ENCODE measurements at places on chromosomes 13 and 19.
A peak's percentile ranks its signal among the peaks of the same experiment; 100 is the strongest.

DNA sequence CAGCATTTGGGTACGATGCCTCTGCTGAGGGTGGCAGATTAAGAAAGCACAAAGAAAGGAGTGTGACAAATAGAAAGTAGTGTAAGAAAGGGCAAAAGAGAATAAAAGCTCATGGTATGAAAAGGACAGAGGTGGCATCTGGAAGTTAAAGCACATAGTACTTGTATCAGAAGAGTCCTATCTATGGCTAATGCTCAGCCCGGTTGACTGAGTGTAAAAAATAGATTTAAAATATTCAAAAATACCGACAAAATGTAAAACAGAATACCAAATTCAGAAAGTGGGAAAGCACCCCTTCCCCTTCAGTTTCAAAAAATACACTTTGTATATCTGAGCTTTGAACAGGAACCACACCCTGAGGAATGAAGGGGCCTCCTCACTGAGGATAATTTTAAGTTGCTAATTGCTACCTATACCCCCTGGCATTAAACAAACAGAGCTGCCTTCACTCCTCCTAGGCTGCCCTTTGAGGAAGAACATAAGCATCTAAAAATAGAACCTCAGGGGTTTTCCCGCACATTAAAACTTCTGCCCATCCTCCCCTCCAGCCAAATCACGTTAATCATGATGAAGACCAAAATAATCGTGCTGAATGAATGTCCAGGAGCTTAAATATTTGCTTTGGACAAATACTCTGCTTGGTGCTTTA lies 43.3 kb downstream of the DLEU7 start:
- no peak for DNase-seq

DNA sequence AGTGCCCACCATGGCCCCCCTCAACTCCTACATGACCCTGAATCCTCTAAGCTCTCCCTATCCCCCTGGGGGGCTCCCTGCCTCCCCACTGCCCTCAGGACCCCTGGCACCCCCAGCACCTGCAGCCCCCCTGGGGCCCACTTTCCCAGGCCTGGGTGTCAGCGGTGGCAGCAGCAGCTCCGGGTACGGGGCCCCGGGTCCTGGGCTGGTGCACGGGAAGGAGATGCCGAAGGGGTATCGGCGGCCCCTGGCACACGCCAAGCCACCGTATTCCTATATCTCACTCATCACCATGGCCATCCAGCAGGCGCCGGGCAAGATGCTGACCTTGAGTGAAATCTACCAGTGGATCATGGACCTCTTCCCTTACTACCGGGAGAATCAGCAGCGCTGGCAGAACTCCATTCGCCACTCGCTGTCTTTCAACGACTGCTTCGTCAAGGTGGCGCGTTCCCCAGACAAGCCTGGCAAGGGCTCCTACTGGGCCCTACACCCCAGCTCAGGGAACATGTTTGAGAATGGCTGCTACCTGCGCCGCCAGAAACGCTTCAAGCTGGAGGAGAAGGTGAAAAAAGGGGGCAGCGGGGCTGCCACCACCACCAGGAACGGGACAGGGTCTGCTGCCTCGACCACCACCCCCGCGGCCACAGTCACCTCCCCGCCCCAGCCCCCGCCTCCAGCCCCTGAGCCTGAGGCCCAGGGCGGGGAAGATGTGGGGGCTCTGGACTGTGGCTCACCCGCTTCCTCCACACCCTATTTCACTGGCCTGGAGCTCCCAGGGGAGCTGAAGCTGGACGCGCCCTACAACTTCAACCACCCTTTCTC lies 8.2 kb downstream of the FOXA3 start:
- DNase-seq, result no peak

- no peak for DNase-seq
These were observed 45.0 kb upstream of the SLC15A1 start for GRCh38 chr13:98797456-98797855.

DNA sequence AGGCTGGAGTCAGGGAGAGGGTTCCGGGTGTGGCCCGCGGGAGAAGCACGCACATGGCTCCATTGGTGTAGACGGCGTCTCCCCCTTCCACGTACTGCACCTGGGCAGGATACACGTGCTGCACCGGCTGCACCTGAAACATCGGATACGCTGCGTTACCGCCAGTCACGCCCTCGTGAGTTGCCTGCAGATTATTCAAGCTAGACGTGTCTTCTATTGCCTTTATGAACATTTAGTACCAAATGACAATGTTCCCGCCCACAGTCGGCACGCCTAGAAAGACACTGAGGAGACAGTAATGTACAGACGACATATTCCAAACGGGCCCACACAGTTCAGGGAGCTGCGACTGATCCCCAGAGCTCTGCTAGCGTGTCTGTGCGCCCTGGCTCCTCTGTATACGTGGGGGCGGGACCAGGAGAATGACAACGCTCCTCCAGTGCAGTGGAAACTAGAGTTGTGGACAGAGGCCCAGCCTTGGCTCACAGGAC lies 64.1 kb upstream of the RANBP3 start:
- DNase-seq, result no peak

DNA sequence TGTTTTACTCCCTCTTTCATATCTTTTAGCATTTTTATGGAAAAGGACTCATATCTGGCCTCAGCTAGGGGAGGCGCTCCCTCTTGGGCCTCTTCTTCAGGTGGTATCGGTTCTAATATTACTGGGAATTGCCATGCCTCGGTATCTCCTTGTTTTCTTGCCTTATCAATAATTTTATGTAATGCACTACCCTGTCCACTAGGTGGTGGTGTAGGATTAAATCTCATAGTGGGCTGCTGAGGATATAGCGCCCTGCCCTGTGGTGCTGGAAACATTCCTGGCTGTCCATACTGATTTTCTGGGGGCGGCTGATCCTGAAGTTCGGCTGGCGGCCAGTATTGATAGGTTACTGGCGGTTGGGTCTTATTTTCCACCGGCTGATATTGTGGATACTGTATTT lies 35.8 kb downstream of the ZNF420 start:
- no peak for DNase-seq

- DNase-seq, result no peak
These were observed 4.3 kb downstream of the SPRED3 start for GRCh38 chr19:38392707-38393308.

- DNase-seq, result no peak
These were observed 2.8 kb upstream of the CDC37 start for GRCh38 chr19:10406191-10406590.

GRCh38 chr19:18333680-18334079 lies 6.7 kb upstream of the PGPEP1 start:
- DNase-seq, result no peak

- DNase-seq, result no peak
These were observed 691.1 kb downstream of the UQCRFS1 start for GRCh38 chr19:28521614-28522544.

DNA sequence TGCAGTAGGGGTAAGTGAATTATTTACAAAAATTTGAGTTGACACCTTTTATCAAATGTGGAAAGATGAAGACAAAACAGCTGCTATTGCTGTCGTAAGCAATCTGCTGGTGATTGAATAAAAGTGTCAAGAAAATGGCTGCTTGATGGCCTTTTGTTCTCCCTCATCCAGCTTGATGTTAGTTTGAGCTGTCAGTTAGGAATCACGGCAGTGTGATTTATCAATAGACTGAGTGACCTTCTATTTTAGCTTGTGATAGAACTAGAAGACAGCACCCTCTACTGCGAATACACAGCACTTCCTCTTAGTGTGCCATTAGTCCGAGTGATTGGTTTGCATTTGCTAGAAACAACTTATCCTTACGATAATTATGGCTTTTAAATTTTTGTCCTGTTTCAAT lies 76.3 kb downstream of the MZT1 start:
- no peak for DNase-seq

DNA sequence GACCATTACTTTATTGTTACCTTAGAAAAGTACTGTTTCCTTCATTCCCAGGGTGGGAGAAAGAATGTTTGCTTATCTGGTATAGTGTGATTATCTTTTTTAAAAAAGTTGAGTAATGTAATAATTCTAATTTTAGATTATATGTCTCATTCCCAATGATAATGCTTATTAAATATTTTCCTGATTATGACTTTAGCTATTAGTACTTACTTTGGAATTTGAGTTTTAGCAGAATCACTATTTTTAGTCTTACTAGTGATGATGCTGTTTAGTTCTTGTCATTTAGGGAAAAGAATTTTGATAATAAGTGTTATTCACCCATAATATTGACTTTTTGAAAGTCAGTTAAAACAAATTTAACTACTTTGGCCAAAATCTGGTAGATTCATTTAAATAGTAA lies 95.2 kb downstream of the FRY start:
- no peak for DNase-seq

DNA sequence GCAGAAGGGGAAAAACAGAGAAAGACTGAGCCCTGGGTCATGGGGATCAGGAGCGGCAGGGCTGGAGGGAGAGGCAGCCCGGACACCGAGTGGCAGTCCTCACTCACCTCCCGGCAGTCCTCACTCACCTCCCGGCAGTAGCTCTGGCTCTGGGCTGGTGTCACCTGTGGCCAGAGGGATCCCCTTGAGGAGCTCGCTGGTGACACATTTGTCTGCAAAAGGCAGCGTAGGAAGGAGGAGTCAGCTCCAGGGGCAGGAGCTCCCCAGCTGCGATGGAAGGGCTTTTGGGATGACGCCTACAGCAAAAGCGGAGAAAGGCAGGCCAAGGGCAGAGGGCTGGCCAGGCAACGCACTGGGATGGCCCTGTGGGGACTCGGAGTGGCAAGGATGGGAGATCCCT lies 739 bp downstream of the EIF3G start:
- DNase-seq, result no peak

DNA sequence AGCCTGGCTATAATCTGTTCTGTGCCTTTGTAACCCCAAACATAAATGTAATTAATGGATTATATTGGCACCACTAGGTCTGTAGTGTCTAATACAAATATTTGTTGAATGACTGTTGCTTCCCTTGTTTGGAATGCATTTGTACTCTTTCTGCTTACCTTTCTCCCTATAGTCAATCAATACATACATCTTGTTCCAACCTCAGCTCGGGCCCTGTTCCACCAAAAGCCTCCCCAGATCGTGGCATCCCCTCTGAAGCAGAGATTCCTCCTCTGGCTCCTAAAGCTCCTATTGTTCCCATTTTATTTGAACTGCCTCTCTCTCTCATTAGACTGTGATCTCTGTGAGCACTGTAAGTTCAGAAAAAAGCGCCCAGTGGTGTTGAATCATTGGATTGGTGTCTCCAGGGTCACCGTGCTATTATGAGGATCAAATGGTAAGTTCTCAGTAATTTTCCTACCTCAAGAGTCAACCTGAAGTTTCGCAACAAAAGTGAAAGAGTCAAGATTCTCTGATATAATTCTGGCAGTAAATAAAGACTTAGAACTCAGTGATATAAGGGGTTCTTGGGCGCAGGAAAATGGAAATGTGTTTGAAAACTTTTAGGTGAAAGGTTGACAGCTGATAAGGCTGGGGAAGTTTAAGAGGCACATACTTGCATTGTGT lies 151.5 kb downstream of the KLF5 start:
- no peak for DNase-seq

GRCh38 chr19:6773323-6773931 lies 919 bp downstream of the VAV1 start:
- peak; percentile 75 for DNase-seq

GRCh38 chr13:59144700-59145099 lies 1019.0 kb downstream of the DIAPH3 start:
- no peak for DNase-seq

DNA sequence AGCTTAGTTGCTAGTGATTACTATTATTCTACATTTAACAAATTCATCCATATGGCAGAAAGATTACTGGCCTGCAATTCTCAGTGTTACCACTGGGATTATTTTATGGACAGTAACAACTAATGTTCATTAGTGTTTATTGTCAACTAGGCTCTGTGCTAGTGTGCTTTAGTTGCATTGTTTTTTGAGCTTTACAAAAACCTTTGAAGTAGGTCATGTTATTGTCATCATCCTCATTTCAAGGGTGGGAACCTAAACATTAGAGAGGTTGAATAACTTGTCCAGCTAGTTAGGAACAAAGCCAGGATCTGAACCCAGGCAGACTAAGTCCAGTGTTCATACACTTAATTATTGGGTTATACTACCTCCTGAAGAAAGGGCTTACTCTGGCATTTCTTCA lies 27.8 kb upstream of the TDRD3 start:
- DNase-seq, result no peak

DNA sequence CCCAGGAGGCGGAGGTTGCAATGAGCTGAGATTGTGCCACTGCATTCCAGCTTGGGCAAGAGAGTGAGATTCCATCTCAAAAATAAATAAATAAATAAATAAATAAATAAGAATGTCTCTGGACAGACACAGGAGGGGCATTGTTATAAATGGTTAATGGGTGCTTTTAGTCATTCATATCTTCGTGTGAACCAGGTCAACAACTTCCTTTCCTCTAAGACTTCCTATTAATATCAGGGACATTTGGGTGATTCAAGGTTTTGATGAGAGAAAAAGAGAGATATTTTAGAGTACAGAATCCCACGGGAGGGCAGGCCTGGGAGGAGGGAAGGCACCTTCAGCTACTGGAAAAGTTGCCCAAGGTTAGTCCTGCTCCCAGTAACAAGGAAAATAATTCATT lies 23.9 kb downstream of the DHRS12 start:
- no peak for DNase-seq

DNA sequence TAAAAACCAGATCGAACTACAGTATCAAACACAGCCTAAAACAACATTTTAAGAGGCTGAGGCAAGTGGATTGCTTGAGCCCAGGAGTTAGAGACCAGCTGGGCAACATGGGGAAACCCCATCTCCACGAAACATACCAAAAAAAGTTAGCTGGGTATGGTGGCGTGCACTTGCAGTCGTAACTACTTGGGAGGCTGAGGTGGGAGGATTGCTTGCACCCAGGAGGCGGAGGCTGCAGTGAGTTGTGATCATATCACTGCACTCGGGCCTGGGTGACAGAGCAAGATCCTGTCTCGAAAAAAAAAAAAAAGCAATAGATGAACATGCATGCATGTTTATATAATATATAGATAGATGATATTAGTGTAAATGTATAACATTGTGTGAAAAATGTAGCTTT lies 5.2 kb upstream of the MRPS31 start:
- peak; percentile 25 for DNase-seq

GRCh38 chr13:74289861-74290773 lies 155.9 kb upstream of the KLF12 start:
- peak; percentile 44 for DNase-seq

DNA sequence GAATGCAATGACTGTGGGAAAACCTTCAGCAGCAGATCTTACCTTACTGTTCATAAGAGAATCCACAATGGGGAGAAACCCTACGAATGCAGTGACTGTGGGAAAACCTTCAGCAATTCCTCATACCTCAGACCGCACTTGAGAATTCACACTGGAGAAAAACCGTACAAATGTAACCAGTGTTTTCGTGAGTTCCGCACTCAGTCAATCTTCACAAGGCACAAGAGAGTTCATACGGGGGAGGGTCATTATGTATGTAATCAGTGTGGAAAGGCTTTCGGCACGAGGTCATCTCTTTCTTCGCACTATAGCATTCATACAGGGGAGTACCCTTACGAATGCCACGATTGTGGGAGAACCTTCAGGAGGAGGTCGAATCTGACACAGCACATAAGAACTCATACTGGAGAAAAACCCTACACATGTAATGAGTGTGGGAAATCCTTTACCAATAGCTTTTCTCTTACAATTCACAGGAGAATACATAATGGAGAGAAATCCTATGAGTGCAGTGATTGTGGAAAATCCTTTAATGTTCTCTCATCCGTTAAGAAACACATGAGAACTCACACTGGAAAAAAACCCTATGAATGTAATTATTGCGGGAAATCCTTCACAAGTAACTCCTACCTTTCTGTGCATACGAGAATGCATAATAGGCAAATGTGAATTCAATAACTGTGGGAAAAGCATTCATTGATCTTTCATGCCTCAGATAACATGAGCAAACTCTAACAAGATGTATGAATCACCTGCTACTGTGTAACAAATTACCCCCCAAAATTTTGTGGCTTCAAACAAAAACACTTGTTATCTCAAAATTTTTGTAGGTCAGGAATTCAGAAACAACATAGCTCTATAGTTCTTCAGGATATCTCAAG lies 13.8 kb downstream of the ZNF557 start:
- no peak for DNase-seq
